ENCODE measurements at places on chromosomes 7 and 10. TPM values are rescaled to one million over a fixed set of nuclear protein-coding genes. Genes with fewer than 3 reads are reported as not detected.

The MCM10 gene
- 60.0 TPM for total RNA-seq

The CDHR1 gene
- 0.64 TPM for total RNA-seq

The ALOX5 gene
- total RNA-seq, result 0.68 TPM

- no peak for DNase-seq
Observed at GRCh38 chr7:50793120-50793946, 10.6 kb upstream of the GRB10 start.

Measured in activated naive CD4-positive, alpha-beta T cell treated with anti-CD3 and anti-CD28 coated beads, Interleukin-2, amount 50 U/mL, for 72 hours (primary cell).